ENCODE measurements at places on chromosomes 5 and 9.

GRCh38 chr9:77872863-77873262, 158.7 kb downstream of the GNAQ start:
- no peak for DNase-seq

DNA sequence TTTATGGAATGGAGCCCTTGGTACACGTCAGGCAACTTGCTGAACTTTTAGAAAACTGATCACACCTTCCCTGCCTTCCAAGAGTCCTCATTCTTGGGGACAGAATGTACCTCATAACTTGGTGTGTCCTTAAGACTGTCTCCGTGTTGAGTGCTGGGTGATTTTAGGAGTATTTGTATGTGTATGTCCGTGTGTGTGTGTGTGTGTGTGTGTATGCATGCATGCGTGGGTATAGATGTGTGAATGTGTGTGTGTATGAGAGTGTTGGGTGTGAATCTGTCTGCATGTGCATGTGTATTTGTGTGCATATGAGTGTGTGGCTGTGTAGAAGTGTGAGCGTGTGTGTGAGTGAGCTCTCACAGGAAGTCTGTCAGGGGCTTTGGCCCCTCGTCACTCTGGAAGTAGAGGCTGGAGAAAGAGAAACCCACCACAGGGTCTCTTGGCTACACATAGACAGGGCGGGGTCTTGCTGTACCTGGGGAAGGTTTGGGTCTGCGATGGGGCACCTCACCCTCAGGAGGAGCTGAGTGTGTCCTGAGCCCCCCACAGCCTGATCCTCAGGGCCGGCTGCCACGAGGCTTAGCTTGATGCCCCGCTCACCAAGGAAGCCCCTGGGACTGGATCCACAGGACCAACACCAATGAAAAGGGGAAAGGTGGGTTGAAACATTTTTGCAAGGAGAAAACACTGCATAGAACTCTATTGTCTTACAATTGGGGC, 33.1 kb upstream of the ANKRD33B start:
- DNase-seq, result no peak

GRCh38 chr5:148708854-148709253, 54.5 kb upstream of the HTR4 start:
- DNase-seq, result no peak

GRCh38 chr5:149765932-149766331, 35.8 kb downstream of the PPARGC1B start:
- no peak for DNase-seq

DNA sequence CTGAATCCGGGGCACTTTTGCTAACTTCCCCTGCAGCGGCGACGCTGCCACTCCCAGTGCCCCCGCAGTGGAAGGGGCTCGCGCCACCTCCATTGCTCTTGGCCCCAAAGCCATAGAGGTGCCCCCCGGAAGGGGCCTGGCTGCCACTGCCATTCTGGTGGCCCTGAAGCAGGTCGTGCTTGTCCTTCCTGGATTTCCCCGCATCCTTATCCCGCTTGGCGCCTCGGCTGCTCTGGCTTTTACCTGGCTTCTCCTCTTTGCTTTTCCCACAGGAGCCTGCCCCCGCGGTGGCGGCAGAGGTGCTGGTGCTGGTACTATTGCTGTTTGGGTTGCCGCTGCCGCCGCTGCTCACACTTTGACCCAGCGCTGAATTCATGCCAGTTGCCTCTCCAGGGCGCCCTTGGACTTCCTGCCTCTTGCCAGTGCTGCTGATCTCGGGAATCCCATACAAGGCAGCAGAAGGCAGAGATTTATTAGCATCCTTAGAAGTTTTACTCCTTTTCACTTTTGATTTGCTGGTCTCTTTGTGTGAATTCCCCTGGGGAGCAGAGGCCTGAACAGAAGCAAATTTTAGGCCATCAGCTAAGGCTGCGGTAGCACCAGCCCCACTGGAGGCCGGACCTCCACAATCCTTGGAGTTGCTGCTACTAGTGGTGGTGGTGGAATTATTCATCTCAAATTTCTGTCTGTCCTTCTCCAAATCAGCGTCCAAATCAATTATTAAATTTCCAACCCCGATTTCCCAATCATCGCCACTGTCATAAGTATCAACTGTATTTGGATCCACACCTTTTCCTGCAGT, 2.1 kb downstream of the ZNF608 start:
- DNase-seq, result no peak

DNA sequence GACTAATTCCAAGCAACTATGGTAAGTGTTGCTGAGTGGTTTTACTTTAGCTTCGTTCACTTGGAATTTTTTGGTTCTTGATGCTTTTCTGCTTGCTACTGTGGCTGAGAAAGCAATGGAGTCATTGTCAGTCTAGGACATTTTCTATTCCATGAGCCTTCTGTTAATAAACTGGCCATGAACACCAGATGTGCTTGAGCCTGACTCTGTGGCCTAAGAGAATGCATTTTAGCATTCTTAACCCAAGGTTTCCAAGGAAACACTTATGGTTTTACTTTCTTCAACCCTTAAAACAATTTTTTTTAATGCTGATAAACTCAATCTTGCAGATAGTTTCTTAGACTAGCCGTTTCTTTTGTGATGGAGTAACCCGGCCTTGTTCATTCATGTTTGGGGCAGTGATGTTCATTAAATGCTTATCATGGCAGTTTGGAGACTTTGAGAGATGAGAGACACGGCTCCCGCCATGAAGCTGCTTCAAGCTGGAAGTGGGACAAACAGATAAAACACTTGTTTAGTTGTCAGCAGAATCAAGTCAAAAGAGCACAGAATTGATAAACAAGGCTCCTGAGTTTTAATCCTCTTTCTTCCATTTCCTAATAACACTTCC, 42.4 kb downstream of the OSTF1 start:
- no peak for DNase-seq

GRCh38 chr5:135231289-135231688, 167.7 kb downstream of the MACROH2A1 start:
- no peak for DNase-seq

GRCh38 chr5:132202711-132203463, 24.8 kb downstream of the P4HA2 start:
- DNase-seq, result no peak

- no peak for DNase-seq
These were observed 99.3 kb upstream of the EFNA5 start for GRCh38 chr5:107770051-107770450.

- DNase-seq, result no peak
These were observed 56.1 kb downstream of the ITGA2 start for GRCh38 chr5:53045263-53045662.

GRCh38 chr9:112884101-112884500, 6.6 kb downstream of the SLC46A2 start:
- DNase-seq, result no peak

GRCh38 chr5:174731214-174732035, 7.0 kb downstream of the MSX2 start:
- no peak for DNase-seq

GRCh38 chr9:98117984-98118639, 910 bp downstream of the TRIM14 start:
- no peak for DNase-seq

- DNase-seq, result no peak
These were observed 71.5 kb downstream of the INVS start for GRCh38 chr9:100170556-100170955.

GRCh38 chr5:16616536-16617273, at the start of gene RETREG1:
Gene RETREG1 (minus strand): TSS chr5:16616997. CDS start chr5:16616971, 26 bp downstream.
- peak; percentile 72 for DNase-seq

GRCh38 chr9:123599781-123600180, 243.8 kb downstream of the CRB2 start:
- DNase-seq, result no peak

DNA sequence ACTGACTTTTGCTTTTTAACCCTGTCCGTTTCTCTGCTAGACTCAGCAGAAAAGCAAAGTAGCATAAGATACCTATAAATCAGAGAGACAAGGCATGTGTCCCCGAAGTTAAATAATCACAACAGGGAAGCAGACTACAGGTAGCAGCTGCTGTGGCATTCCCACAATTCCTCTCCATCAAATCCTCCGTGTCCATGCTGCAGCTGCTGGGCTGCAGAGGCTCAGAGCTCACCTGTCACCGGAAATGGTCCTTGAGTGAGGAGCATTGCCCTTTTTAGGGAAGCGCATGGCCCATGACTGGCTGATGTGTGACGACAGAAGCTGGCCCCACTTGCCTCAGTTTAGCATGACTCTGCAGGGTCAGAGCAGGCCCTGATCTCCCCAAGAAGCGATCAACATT, 125.0 kb downstream of the MSX2 start:
- no peak for DNase-seq

DNA sequence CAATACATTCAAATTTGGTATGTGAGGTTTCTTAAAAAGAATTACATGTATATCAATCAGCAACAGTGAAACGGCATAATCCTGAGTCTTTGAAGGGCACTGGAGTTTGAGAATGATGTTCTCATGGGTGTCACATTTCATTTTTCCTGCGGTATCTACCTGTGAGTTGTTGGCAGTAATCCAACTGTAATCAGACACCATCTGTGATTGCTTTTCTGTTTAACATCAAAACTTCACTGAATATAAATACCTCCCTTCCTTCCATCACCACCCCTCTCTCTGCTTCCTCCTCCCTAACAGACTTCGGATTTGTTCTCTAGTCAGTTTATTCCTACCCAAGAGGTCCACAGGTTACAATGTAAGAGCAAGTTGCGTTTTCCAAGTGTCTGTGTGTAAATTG, 275.2 kb upstream of the PCSK5 start:
- peak; percentile 91 for DNase-seq

DNA sequence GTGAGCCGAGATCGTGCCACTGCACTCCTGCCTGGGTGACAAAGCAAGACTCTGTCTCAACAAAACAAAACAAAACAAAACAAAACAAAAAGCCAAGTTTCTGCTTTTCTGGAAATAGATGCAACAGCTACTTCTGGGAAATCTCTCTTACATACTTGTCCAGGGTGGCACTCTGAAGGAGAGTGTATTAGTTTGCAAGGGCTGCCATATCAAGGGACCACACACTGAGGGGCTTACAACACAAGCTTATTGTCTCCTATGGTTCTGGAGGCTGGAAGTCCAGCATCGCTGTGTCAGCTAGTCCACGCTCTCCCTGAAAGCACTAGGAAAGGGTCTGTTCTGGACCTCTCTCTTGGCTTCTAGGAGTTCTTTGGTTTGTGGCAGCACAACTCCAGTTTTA, 277.9 kb upstream of the WWC1 start:
- no peak for DNase-seq

- no peak for DNase-seq
These were observed 34.6 kb downstream of the SGCD start for GRCh38 chr5:156361436-156362109.

DNA sequence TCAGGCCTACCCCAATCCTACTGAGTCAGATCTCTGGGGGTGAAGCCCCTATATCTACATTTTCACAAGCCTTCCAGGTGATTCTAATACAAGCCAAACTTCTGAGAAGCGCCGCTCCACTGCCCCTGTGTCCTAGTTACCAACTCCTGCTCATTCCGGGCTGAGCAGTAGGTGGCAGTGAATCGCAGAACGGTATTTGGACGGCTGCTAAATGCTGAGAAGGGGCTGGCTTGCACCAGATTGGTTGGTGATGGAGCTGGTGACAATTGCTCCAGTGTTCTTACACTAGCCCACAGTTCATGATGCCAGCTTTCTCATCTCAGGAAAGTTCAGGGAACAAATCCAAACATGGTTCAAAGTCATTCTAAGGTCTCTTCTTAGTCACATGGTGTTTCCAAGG, 31.1 kb upstream of the FGF1 start:
- DNase-seq, result no peak

GRCh38 chr9:12464400-12464799, 228.8 kb upstream of the TYRP1 start:
- peak; percentile 50 for DNase-seq

- no peak for DNase-seq
These were observed 923 bp downstream of the SPATA6L start for GRCh38 chr9:4665357-4665756.

DNA sequence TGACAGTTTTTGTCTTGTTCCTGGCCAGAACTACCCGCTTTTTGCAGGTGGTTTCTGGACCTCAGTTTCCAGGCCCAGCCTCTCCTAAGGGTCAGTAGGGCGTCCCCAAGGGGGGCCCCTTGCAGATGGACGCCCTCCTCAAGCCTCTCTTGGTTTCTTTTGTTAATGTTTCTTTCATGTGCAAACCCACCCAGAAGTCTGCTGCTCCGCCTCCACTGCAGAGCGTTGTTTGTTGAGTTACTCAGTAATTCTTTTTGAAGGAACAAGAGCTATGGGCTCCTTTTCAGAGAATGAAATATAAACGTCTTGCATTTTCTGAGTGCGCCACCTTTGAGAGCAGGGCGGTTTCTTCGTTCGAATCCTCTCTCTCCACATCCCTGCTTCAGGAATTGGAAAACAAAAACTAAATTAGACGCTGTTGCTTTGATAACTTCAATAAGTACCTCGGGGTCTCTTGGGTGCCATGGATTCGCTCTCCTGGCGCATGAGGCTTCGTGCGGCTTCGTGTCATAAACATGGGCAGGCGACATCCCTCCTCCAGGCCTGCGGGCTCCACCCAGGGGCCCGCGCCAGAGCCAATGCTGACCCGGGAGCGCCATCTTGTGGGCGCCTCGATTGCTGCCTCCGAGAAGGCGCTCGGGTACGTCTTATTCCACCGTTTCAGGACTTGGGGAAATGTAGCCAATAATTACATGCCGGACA, 38.3 kb upstream of the CKMT2 start:
- DNase-seq, result peak; percentile 65

GRCh38 chr9:79127661-79128060, 444.1 kb upstream of the TLE4 start:
- DNase-seq, result no peak

GRCh38 chr9:129283291-129283691, 105.2 kb upstream of the IER5L start:
- no peak for DNase-seq

GRCh38 chr9:18255747-18256146, 218.2 kb upstream of the ADAMTSL1 start:
- no peak for DNase-seq

DNA sequence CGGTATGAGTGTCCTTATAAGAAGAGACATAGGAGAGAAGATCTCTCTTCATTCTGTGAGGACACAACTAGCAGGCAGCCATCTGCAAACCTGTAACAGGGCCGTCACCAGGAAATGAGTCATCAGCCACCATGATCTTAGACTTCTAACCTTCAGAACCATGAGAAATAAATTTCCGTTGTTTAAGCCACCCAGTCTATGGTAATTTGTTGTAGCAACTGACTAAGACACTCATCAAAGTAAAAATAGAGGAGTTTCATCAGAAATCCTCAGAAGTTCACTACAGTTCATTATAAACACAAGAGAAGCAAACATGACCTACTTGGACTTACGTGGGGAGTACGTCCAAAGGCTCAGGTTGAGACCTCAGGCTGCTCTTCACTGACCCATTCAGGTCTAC, 357.7 kb downstream of the SEMA5A start:
- no peak for DNase-seq

GRCh38 chr5:74373076-74373475, 267.5 kb downstream of the ENC1 start:
- no peak for DNase-seq

DNA sequence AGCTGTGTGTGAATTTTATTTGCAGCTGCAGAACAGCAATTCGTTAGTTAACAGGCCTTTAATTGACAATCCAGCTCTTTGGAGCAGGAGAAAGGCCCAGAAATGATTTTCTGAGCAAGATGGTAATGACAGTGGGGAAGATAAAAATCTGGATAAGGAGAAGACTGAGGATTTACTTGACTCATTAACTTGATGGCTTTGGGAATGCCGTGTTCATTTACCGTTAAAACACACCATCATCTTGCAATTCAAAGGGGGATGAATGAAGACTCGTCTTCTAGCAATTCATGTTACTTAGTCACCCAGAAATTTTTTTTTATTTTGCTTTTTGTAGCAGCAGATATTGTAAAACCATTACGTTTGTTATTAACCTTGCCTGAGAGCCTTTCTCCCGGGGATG, 52.0 kb downstream of the PTTG1 start:
- no peak for DNase-seq

- no peak for DNase-seq
These were observed 70.8 kb downstream of the RAB24 start for GRCh38 chr5:177232761-177233160.

- DNase-seq, result no peak
These were observed 9.0 kb downstream of the PRRC2B start for GRCh38 chr9:131402738-131403492.

All from NCI-H1105 treated with DMSO at 0.1 percent for 48 hours (cell line).